ENCODE measurements at places on chromosomes 5 and 9.

DNA sequence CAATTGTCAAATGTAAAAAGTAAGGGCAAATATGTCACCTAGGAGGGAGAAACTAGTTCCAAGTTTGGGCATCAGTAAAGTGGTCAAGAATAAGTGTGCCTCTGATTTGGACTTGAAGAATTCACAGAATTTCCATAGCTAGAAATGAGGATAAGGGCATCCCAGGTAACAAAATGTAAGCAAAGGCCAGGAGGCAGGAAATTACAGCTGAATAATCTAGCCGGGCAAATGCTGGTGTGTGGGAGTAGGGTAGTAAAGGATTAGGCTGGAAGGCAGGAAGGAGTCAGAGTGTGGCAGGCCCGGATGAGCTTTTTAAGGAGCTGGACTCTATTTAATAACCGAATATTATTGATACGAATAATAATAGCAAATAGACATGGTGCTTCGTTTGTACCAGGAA, 144.9 kb upstream of the EGFLAM start:
- no peak for DNase-seq

GRCh38 chr5:37991301-37992299, 151.8 kb upstream of the GDNF start:
- DNase-seq: peak; percentile 12

DNA sequence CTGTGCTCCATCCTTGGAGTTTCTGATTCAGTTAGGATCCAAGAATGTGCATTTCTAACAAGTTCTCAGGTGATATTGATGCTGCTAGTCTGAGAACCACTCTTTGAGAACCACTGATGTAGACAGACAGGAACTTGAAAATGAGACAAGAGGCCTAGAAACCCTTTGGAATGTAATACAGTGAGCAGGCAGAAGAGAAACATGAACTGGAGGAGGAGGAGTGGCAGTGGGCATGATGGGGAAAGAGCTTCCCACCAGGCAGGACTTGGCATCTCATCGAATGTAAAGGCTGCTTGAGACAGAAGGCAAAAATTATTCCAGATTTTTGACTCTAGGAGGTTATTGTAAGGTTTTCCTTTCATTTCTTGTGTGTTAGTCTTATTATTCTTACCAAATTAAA, 295.8 kb upstream of the SGCD start:
- no peak for DNase-seq

GRCh38 chr5:124703995-124704394, 42.4 kb downstream of the ZNF608 start:
- DNase-seq: no peak

DNA sequence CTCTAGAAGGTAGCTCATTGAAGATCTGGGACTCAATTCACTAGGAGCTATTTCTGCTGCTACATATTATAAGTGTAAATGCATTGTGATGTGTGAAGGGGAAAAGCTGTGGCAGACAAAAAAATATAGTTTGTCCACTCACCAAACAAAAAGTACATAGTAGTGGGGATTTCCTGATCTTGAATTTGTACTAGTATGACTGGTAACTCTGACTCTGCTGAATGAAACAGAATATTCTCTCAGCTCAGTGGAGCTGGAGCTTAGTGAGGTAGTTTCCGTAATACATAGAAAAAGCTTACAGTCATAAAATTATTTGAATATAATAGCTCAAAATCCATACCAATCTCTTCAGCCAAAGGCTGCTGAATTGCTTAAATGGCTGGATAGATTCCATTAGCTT, 455.6 kb upstream of the CD180 start:
- no peak for DNase-seq

GRCh38 chr5:59582746-59583145, 310.8 kb downstream of the PDE4D start:
- DNase-seq: no peak

DNA sequence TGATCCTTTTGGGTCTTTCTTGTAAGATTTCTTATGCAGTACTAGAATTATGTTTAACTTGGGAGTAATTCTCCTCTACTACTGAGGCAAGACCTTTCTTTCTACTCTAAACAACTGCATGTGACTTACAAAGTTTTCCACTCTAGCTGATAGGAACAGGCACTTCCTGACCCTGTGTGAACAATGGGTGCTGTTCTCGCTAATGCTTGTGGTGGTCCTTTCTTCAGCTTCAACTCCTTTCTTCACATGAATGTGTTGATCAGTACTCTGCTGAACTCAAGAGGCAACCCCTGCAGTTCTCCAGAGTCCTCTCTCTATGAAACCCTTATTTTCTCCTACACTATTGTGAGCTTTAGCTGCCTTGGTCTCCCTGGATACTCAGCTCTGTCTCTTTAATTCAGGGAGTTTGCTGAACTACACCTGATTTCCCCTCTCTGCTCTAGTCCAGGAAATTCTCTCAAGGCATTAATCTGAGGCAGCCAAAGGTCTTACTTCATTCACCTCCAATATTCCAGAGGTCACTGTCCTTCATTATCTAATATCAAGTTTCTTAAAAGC, 484.6 kb upstream of the PIK3R1 start:
- DNase-seq: no peak

GRCh38 chr9:78831726-78832125, 534.8 kb downstream of the PSAT1 start:
- DNase-seq: no peak

DNA sequence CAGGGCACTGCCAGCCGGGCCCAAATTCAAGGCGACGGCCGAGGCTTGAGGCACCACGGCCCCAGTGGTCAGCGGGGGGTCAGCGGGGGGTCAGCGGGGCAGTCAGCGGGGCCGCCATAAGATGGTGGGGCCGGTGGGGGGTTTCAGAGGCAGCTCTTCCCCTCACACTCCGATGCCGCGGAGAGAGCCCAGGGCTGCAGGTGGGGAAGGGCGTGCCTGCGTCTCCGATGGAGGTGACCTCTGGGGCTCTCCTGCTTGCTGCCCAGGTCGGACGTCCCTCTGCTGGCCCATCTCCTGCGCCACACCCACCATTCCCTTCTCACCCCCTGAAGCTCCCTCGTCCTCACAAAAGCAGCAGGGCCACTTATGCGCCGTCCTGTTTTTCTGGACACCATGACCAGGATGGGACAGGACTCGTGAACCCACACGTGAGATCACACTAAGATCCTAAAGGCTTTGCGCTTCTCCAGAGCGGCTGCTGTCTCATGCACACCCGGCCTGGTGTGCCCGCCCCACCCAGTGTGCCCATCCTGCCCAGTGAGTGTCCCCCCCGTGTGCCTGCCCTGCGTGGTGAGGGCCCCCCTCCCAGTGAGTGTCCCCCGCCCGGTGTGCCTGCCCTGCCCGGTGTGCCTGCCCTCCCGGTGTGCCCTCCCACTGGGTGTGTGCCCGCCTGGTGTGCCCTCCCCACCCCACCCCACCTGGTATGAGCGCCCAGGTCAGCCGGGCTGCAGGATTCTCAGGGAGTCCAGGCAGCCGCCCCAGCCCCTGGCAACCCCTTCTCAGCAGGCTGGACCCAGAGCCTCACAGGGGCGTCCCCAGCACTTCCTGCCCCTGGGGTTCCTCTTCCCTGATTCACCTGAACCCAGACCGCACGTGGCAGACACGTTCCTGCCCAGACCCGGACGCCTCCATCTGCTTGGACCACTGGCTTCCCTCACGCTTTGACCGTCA, 48.7 kb upstream of the NKD2 start:
- peak; percentile 40 for DNase-seq

Data from DMS53 (cell line).